Fibroblast of skin of abdomen (primary cell): ENCODE measurements at places on chromosomes 7 and 10.

DNA sequence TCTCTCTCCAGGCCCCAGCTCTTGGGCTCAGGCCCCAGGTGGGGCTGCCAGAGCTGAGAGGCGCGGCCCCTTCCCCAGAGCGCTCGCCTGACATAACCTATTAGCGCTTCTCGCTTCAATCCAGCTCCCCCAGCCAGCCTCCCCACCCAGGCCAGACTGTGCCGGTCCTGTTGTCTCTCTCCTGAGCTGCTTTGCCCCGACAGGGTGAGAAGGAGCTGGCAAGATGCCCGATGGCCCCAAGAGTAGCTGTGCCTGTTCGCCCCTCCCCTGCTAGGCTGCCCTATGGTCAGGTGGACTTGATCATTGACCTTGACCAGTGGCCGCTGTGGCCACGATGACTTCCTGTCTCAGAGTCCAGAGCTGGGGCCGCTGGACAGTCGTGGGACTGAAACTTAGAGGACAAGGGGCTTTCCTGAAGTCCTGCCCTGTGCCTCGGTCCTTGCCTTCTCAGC lies 9.1 kb downstream of the TMEM270 start:
- no peak for DNase-seq

DNA sequence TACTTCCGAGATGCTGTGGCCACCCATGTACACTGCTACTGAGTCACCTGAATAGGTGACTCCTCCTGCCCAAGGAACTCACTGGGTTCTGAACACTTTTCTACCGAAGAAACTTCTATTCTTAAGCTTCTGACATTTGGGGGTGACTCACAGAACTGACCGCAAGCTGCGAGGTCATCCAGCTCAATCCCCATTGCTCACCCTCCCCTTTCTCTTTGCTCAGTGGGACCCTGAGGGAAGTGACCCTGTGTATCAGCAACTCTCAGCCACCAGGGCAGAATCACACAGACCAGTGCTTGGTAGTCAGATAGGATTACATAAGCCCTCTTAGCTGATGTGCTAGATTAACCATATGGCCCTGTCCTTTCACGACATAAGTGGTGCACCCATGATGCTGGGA lies 46.3 kb downstream of the INSYN2A start:
- peak; percentile 20 for DNase-seq

GRCh38 chr7:64037095-64037494 lies 8.1 kb upstream of the ZNF727 start:
- no peak for DNase-seq

GRCh38 chr7:342681-343216 lies 52.8 kb downstream of the FOXL3 start:
- no peak for DNase-seq

DNA sequence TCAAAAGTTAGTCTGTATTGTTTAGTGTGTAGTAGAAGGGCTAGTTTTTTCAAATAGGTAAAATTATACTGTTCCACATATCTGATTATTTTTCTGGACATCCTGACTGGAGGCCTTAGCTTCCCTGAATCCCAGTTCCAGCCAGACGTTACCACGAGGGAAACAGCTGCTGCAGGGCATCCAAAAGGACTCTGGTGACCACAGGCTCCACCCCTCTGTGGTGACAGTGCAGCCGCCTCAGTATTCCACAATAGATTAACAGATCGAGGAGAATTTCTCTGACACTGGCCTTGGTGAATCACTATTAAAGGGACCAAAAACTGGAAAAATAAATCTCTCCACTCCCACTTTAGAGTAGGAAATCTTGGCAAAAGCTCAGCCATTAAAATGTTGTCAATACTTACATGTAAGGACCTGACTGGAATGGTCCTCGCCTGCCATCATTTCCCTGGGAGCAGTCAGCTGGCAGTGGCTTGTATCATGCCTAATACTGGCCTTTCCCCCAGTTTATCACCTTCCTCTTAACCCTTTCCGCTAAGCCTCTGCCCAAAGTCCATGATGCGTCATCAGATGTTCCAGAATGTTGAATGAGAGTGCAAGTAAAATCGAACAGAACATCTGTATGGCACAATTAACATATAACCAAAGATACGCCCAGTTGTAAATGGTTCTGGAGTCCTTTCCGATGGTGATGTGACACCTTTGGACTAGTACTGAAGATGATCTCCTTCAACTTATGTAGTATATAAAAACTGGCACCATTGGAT lies 31.6 kb downstream of the ENO4 start:
- no peak for DNase-seq

- DNase-seq: no peak
Measured at GRCh38 chr10:85661123-85661522, 705.5 kb downstream of the GRID1 start.

- no peak for DNase-seq
Measured at GRCh38 chr7:53113424-53113823, 78.0 kb downstream of the POM121L12 start.

DNA sequence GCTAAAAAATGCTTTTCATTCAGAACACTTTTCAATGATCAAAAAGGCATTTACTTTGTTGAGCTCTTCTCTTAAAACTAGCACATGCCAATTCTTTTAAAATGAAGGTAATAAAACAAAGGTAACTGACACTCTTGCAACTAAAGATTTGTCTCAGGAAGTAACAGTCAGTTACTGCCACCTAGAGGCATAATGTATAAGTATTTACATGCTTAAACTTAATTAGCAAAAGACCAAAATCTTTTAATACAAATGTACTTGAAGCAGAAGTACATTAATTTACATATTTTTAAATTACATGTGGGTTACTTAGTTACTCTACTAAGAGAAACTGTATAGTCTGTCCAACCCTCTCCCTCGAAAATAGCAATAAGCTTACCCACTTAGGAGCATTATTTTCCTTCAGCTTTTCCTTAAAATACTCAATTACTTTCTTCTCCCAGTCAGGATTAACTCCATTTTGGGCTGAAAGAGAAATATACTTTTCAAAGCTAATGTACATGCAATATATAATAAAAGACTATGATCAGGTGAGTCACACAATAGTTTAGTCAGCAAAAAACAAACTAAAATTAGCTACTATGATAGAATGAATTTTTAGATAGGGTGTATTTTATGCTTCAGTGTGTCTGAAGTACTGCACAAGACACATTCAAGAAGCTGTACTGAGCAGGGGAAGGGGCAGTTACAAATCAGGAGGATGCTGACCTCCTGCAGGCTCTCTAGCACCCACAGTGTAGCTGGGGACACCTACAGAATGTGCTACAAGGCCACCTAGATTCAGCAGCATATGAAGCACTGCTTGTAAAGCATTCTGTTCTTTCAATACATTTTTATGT lies 13.0 kb downstream of the MCMBP start:
- peak; percentile 33 for DNase-seq

GRCh38 chr7:50166997-50167965 lies 74.2 kb upstream of the ZPBP start:
- DNase-seq: no peak

GRCh38 chr7:150755473-150756099 lies 18.4 kb downstream of the GIMAP5 start:
- DNase-seq: no peak

DNA sequence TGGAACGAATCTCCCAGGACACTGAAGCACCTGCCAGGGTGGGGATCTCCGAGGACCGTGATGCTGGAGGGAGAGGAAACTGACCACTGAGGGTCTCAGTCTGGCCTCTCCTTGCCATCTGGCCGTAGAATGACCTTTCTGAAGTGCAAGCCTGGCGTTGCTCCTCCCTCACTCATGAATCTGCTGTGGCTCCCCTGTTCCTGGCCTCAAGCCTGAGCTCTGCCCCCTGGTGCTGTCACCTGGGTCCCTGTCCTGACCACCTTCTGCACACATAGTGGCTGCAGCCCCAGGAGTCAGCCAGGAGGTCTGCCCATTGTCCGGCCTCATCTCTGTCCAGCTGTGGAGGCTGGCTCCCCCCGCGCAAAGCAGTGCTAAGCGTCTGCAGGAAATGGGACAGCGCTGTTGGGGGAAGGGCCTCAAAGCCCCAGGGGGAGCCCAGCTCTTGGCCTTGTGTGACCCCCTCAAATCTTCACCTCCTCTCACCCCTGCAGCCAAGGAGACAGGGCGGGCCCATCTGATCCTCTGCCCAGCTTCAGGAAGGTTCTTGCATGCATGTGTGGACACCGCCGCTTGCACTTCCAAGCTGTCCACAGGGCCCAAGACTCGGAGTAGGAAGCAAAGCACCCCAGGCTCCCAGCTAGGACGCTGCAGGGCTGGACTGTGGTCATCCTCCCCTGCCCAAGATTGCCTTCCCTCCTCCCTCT lies 65.7 kb downstream of the MYL10 start:
- no peak for DNase-seq

DNA sequence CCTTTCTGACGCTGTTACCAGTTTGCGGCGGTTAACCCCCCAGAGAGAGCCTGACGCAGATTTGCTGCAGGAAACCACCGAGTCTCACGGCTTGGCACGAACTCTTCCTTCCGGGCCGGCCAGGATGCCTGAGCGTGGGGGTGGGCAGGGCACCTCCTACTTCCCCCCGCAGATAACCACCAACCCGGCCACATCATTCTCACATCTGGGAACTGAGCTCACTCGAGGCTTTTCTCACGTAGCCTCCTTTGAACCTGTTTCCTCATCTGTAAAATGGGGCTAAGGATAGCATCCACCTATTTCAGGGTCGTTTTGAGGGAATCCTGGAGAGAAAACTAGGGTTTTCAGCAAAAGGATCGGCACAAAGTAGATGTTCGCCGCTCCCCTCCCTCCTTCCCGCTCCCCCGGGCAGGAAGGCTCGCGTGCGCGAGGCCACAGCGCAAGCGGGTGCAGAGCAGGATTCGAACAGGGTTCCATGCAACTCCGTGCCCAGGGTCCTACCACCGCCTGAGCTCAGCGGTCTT lies 23.6 kb downstream of the DDIT4 start:
- peak; percentile 95 for DNase-seq

DNA sequence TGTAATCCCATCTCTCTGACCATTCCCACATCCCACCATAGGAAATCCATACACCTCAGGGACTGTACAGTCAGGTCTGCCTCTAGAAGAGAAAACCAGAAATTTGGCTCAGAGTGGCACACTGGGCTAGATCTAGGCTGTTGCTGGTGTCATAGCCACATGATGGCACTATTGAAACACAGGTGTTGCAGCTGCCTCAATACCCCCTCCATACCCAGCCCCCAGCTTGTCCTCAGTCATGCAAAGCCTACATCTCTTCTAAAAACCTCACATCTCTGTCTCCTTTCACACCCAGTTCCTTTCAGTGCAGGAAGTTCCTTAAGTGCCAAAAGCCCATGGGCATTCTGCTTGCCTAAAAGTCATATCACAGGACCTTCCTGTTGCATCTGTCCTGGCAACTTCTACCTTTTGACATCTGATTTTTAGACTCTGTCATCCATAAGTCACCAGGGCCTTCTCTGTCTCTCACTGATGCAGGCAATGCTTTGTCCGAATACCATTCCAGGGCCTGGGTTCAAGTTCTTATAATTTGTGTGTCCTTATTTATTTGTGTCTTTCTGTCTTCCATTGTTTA lies 27.0 kb upstream of the HIBADH start:
- DNase-seq: no peak

GRCh38 chr10:103823706-103824272 lies 31.6 kb downstream of the SH3PXD2A start:
- DNase-seq: no peak

DNA sequence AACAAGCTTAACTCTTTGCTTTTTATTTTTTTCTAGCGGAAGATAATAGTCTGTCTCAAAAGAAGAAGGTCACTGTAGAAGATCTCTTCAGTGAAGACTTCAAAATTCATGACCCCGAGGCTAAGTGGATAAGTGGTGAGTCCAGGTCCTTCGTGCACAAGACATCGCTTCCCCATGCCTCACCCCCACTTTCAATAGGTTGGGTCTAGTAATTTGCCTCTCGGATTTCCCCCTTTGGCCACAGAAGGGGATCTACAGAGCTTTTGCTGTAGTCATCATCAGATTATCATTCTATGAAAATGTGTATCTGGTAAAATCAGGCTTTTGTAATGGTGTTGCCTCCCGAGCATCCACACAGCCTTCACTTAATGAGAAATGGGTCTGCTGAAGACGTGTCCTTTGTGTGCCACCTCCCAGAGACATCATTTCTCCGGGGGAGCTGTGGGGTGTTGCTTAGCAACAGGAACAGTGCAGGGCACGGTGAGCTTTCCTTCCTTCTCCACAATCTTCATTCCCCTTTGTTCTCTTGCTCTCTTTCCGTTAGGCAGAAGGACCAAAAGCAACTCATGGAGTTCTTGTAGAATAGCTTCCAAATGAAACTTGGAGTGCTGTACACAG lies 422.8 kb downstream of the DPP6 start:
- no peak for DNase-seq

- no peak for DNase-seq
Measured at GRCh38 chr10:132185601-132186487, 904 bp upstream of the DPYSL4 start.

DNA sequence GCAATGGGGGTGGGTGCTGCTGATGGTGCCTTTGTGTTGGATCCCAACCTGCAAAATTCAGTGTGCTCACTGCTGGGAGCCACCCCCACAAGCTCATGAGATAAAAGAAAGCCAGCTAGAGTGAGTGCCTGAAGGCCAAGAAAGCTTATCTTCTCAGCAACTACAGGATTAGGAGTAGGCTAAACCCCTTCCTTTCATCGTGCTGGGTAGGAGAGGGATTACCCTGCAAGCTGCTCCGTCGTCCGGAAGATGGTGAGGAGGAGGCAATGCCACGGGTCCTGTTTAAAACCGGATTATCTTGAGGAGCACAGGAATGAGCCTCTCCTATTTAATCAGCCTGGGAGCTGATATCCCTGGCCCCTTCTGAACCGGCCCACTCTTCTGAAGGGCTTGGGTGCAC lies 258.0 kb downstream of the GALNT17 start:
- no peak for DNase-seq

DNA sequence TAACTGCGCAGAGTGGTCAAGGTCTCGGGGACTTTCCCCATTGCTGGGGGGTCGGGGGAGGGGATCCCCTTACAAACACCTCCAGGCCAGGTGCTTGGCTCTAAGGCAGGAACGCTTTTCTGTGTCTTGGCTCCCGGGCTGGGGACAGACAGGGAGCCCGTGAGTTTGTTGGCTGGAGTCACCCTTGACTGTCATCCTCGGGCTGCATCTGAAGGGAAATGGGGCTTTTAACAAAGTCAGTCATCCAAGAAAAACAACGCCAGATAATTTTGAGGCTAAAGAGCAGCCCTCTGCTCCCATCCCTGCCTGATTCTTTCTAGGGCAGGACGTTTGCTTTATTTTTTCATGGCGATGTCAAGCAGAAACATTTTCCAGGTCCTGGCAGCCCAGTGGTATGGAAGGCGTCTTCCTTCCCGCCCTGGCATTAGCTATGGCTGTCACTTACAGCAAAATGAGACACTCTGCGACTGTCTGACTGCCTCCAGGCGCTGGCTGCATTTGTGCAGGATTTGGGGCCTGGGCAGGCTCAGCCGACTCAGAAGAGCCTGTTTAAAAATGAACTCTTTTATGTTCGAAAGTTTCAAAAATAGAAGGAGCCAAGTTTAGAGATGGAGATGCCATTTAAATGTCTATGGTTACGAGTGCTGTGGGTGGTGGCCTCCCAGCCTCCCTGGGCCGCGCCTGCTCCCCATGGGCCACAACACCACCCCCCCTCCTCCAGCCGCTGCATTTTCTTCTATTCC lies 54.7 kb upstream of the TNS3 start:
- DNase-seq: no peak

DNA sequence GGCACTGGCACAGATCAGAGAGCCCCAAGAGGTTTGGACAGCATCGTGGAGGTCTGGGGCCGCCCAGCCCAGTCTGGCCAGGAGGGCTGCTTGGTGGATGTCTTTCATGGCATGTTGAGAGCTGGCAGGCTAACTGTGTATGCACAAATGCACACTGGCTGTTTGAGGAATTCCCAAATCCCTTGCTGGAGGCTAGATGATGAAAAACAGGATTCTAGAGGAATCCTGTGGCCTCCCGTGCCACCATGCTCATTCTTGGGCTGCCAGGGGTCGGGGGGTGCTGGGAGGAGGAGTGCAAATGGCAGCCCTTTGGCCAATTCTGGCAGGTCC lies 26.5 kb downstream of the LEP start:
- DNase-seq: no peak
